ENCODE measurements at places on chromosomes 2 and 18.

DNA sequence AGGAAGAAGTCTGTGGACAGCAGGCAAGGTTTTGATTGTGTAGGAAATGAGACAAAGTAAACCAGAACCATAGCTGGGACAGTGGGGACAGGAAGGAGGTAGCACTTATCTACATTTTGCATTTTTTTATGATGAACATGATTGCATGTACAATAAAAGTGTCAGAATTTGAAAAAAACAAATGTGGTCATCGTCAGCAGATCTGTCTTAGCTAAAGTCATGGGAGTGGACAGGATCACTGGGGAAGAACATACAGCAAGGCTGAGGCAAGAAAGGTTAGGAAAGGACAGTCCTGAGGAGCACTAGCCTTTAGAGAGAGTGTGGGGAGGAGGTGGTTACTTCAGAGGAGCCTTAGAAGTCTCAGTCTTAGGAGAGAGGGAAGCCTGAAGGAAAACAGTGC, 35.1 kb upstream of the SLC14A2 start:
- DNase-seq = no peak

DNA sequence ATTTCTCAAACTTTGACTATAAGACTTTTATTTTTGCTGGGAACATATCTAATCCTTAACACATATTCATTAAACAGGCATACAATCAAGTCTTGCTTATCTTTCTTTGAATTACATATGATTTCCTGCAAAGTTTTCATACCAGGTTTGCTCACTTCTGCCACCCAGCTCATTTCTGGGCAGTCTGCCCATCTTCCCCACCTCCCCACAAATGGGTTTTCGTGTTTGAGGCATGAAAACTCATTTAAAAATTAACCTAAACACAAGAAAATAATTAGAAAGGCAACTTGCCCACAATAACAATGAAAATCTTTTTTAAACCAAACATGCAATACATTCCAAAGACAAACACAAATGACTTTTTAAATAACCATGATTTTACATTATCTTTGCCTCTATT, 3.4 kb downstream of the CHST9 start:
- no peak for DNase-seq

GRCh38 chr2:1593371-1594122, 150.8 kb downstream of the PXDN start:
- no peak for DNase-seq

- DNase-seq = no peak
Observed at GRCh38 chr2:177574356-177574755, 181.8 kb downstream of the AGPS start.

GRCh38 chr2:181763423-181763822, 83.1 kb upstream of the NEUROD1 start:
- DNase-seq = no peak

DNA sequence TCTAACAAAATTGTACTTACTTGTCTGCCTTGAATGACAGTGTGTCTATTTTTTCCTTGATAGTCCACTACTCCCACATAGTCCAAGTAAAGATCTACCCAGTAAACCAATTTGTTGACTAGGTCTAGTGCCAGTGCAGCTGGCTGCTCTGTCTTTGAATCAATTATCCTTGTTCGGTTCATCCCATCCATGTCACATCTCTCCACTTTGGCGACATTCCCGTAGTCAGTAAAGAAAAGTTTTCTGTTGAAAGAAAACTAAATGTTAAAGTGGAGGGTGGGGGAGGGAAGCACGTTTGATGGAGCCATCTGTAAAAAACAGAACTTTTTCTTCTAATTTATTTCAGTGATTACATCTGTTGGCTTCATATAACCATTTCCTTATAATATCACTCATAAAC, 1068.8 kb downstream of the LRP1B start:
- DNase-seq = no peak

DNA sequence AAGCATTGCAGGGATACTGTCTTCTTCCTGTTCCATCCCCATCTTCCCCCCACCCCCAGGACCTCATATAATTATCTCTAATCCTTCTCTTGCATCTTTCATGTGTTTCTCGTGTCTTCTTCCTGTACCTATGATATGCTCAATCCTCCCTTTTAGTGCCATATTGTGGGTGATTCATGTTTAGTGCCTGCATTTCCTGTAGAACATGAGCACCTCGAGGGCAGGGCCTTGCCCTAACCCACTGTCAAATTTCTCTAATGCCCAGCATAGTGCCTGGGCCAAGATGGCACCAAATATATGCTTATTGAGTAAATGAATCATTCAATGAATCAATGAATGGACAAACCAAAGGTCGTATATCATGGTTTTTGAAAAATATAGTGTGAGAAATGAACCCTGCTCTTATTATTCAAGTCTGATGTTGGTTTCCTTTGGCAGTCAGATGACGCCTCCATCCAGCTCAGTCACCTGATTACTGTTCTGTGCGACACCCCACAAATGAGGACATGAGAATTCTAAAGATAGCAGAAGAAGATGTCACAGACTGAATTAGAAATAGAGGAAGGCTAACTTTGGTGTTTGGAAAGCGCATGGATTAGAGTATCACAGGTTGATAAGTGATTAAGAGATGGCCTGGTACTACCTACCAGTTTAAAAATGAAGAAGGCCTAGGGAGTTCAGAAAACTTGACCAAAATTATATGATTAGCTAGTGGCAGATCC, 278.4 kb downstream of the PRKCE start:
- DNase-seq = no peak

GRCh38 chr2:143452817-143453451, 323.7 kb downstream of the ARHGAP15 start:
- DNase-seq = no peak

DNA sequence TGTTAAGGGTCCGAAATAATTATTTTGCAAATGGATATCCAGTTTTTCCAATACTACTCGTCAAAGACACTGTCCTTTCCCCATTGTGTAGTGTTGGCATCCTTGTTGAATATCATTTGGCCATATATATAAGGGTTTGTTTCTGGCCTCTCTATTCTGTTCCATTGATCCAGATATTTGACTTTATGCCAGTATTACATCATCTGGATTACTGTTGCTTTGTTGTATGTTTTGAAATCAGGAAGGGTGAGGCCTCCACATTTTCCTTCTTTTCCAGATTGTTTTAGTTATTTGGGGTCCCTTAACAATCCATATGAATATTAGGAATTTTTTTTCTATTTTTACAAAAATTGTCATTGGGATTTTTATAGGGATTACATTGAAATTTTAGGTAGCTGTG, 244.1 kb downstream of the GPD2 start:
- DNase-seq = no peak

GRCh38 chr18:74097803-74098202, 49.8 kb downstream of the FBXO15 start:
- no peak for DNase-seq

DNA sequence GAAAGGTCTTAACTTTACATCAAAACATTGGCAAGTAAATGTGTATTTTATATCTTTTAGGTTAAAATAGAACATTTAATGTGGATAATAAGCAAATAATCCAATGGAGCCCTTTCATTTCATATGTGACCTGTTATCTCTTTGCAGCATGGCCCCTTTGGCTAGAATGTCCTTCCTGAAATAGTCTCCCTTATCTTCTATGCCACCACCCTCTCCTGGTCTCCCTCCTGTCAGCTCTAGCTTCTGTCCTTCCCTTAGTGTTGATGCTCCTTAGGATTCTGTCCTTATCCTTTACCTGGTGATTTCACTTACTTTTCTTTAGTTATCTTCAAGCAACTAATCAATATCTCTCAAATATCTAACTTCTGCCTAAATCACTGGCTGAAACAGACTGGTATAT, 87.1 kb upstream of the TFCP2L1 start:
- no peak for DNase-seq

Data from activated CD4-positive, CD25-positive, alpha-beta regulatory T cell (primary cell).